ENCODE measurements at places on chromosomes 6 and 20. TPM values are rescaled to one million over a fixed set of nuclear protein-coding genes. Genes with fewer than 3 reads are reported as not detected.

Gene RNF8
- polyA plus RNA-seq, result 12.6 TPM

DNA sequence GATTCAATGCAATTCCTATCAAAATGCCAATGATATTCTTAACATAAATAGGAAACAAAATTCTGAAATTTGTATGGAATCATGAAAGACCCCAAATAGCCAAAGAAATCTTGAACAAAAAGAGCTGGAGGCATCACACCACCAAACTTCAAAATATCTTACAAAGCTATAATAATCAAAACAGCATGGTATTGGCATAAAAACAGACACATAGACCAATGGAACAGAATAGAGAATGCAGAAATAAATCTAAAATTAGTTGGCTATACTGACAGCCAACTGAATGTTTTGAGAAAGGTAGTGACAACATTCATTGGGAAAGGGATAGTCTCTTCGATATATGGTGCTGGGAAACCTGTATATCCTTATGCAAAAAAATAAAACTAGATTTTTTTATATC, 121.9 kb upstream of the ASCC3 start:
- no peak for DNase-seq
- H3K27me3 ChIP-seq, result no peaks in the 10 kb centered on the region
- no peaks in the 10 kb centered on the region for H3K36me3 ChIP-seq
- no peak overlapping the region for H3K27ac ChIP-seq
- no peaks in the 10 kb centered on the region for H3K4me1 ChIP-seq

Gene CPXM1
- not detected for polyA plus RNA-seq

- no peaks in the 10 kb centered on the region for H3K4me1 ChIP-seq
- H3K4me3 ChIP-seq, result no peak overlapping the region
- no peak for DNase-seq
- no peaks in the 10 kb centered on the region for H3K36me3 ChIP-seq
Observed at GRCh38 chr6:129153257-129153656, 270.3 kb downstream of the LAMA2 start.

DNA sequence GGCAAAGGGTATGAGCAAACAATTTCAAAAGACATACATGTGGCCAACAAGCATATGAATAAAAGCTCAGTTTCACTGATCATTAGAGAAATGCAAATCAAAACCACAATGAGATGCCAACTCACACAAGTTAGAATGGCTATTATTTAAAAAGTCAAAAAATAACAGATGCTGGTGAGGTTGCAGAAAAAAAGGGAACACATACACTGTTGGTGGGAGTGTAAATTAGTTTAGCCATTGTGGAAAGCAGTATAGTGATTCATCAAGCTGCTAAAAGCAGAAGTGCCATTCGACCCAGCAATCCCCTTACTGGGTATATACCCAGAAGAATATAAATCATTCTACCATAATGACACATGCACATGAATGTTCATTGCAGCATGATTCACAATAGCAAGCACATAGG, 6.7 kb upstream of the KHDC1L start:
- H3K4me3 ChIP-seq, result no peak overlapping the region
- H3K27me3 ChIP-seq, result no peaks in the 10 kb centered on the region
- H3K4me1 ChIP-seq, result no peaks in the 10 kb centered on the region

DNA sequence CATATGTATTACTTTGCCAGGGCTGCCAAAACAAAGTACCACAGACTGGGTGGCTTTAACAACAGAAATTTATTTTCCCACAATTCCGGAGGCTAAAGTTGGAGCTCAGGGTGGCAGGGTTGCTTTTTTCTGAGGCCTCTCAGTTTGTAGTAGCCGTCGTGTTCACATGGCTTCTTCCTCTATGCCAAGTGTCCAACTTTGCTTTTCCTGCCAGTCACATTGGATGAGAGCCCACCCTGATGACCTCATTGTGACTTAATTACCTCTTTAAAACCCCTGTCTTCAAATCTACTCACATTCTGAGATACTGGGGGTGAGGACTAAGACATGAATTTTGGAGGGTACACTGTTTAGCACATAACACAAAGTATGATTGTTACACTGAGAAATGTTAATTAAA, 9.9 kb upstream of the ECT2L start:
- H3K4me3 ChIP-seq, result no peak overlapping the region
- H3K27me3 ChIP-seq, result no peaks in the 10 kb centered on the region
- no peak overlapping the region for H3K27ac ChIP-seq
- DNase-seq, result no peak
- no peaks in the 10 kb centered on the region for H3K4me1 ChIP-seq

- peak overlapping the region; percentile 28 for H3K4me3 ChIP-seq
- H3K4me1 ChIP-seq, result peaks cover 5% of the 10 kb centered on the region
- H3K36me3 ChIP-seq, result no peaks in the 10 kb centered on the region
- peak; percentile 89 for DNase-seq
- H3K27me3 ChIP-seq, result no peaks in the 10 kb centered on the region
Observed at GRCh38 chr20:37384683-37385174, 38.8 kb downstream of the SRC start.

GRCh38 chr6:108598305-108598863, 37.7 kb downstream of the FOXO3 start:
- no peak overlapping the region for H3K27ac ChIP-seq
- no peak overlapping the region for H3K4me3 ChIP-seq
- DNase-seq, result no peak
- peaks cover 5% of the 10 kb centered on the region for H3K4me1 ChIP-seq
- H3K36me3 ChIP-seq, result no peaks in the 10 kb centered on the region
- no peaks in the 10 kb centered on the region for H3K27me3 ChIP-seq

DNA sequence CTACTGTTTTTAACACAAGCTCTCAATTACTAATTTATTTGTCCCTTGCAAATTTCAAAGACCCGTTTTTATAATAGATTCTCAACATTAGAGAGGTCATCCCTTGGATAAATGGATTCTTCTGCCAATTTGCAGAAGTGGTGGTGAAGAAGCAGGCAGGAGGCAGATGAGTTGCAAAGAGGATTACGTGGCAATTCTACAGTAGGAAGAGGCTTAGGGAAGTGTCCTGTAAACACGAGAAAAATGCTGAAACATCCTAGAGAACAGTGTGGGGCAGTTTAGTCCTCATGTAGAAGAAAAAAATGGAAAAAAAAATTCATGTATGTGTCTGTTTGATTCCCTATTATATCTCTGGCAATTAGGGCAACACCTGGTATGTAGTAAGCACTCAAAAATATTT, 87.6 kb downstream of the BMP2 start:
- no peak for DNase-seq
- H3K27ac ChIP-seq, result no peak overlapping the region
- H3K36me3 ChIP-seq, result no peaks in the 10 kb centered on the region
- no peaks in the 10 kb centered on the region for H3K4me1 ChIP-seq

Gene MMP24
- 0.08 TPM for polyA plus RNA-seq

GRCh38 chr6:26400626-26401025, 1.4 kb upstream of the BTN3A1 start:
- H3K4me3 ChIP-seq, result no peak overlapping the region
- H3K36me3 ChIP-seq, result peaks cover 11% of the 10 kb centered on the region
- H3K4me1 ChIP-seq, result peaks cover 27% of the 10 kb centered on the region
- H3K27ac ChIP-seq, result peak overlapping the region; percentile 96

DNA sequence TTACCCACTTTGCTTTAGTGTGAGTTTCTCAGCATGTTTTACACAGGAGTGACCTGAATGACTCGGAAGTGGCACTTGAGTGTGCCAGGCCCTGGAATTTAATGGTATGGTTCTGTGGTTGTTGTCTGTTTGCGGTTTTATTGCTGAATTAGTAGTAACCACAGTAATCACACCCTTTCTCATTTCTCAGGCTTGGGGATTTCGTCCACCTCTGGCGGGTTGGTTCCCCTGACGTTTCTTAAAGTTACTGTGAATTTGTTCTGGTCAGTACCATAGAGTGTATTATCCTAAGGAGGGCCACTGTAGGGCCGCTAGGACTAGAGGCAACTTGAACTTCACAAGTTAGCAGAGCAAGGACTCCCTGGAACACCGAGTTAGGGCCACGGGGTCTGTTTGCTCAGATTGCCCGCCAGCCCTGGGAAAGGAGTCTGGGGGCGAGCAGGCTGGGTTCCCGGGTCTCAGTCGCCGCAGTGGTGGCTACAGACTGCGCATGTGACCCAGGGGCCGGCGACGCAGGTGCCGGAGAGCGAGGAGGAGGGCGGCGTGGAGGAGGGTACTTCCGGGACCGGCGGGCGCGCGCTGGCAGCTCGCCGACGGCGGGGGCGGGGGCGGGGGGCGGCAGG, 546 bp upstream of the KLHL32 start:
- H3K27ac ChIP-seq, result peak overlapping the region; percentile 87
- peak; percentile 5 for DNase-seq
- no peaks in the 10 kb centered on the region for H3K36me3 ChIP-seq

DNA sequence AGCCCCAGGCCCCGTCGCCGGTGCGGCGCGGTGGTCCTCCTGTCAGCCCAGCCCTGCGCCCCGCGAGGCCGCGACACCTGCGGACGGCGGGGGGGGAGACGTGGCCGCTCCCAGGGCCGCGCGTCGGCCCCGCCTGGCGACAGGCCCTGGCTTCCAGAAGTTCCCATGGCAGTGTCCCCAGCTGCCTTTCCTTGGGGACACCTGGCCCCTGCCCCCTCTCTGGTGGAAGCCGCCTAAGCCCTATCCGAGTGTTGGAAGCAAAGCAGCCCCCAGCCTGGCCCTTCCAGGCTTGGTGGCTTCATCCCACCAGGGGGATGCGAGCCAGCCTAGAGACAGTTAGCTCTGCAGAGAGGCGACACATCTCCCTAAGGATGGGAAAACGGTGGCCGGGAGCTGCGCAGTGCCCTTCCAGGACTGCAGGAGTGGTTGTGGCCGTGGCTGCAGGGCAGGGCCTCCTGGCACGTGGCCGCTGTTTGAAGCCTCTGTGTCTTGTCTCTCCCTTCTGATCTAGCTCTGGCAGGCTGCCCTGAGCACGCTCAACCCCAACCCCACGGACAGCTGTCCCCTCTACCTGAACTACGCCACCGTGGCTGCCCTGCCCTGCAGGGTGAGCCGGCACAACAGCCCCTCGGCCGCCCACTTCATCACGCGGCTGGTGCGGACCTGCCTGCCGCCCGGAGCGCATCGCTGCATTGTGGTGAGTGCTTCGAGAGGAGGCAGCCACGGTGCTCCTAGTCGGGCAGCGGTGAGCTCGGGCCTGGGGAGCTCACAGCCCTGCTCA, 816 bp downstream of the NPEPL1 start:
- peaks cover 4% of the 10 kb centered on the region for H3K4me1 ChIP-seq
- peak; percentile 36 for DNase-seq
- peak overlapping the region; percentile 68 for H3K27ac ChIP-seq
- no peaks in the 10 kb centered on the region for H3K27me3 ChIP-seq

Gene CLDN20
- not detected for polyA plus RNA-seq

DNA sequence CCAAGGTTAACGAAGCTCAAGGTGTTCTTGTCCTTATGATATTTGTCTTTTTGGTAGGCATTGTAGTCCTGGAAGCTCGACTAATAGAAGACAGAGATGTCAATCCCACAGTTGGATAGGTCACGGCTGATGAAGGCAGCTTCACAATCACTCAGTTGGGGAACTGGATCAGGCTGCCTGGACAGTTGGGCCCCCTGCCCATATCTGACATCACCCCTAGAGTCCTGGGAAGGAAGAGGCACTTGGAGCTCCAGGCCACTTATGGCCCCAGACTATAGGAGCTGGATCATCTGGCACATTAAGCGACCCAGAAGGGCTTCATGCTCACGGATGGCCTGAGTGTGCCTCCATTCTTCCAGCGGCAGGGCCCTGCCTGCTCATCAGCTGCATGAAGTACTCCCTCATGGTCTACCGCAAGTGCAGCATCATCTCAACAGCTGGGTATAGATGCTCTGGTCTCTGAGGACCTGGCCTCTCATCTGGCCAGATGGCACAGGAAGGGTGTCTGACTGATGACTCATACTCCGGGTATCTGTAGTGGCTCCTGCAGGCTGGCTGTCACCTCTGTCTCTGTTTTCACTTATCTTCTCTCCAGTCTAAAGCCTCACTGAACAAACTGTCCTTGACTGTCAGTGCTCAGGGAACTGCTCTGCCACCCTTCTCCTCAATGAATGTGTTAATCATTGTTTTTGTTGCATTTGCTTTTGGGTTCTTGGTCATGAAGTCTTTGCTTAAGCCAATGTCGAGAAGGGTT, 29.2 kb upstream of the SSR1 start:
- no peaks in the 10 kb centered on the region for H3K4me1 ChIP-seq
- H3K27ac ChIP-seq, result no peak overlapping the region
- no peaks in the 10 kb centered on the region for H3K27me3 ChIP-seq
- H3K36me3 ChIP-seq, result no peaks in the 10 kb centered on the region
- DNase-seq, result no peak

DNA sequence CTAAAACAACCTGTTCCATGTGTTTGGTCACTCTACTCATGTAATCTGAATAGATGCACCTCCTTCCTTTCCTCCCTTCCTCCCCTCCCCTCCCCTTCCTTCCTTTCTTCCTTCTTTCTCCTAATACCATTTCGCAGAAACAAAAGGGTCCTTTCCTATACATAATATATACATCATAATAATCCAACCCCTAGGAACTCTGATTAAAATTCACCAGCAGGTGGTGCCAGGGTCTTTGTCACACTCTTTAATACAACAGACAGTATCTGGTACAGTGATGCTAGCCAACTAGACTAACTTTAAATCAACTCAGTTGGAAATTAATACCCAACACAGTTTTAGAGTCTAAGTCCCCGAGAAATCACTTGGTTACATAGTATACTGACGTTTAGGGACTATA, 181.2 kb upstream of the SHLD1 start:
- peak overlapping the region; percentile 58 for H3K27ac ChIP-seq
- no peak overlapping the region for H3K4me3 ChIP-seq
- no peaks in the 10 kb centered on the region for H3K27me3 ChIP-seq
- peaks cover 17% of the 10 kb centered on the region for H3K4me1 ChIP-seq
- H3K36me3 ChIP-seq, result peaks cover 20% of the 10 kb centered on the region

DNA sequence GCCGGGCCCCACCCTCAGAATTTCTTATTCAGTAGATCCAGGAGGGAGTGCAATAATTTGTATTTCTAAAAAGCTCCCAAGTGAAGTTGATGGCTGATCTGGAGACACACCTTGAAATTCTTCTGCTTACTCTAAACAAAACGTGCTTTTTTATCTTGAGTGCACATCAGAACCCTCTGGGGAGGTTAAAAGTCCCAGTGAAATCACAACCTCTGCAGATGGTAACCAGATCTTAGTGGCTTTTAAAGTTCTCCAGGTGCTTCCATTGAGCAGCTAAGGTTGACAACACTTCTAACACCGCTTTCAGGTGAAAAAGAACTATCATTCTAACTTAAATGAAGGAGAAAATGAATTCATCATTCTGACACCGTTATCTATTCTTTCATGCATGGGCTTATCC, 45.6 kb upstream of the ESR1 start:
- no peak for DNase-seq
- peaks cover 13% of the 10 kb centered on the region for H3K4me1 ChIP-seq
- H3K4me3 ChIP-seq, result no peak overlapping the region
- H3K36me3 ChIP-seq, result no peaks in the 10 kb centered on the region
- H3K27me3 ChIP-seq, result no peaks in the 10 kb centered on the region

Gene ARMC2
- 3.6 TPM for polyA plus RNA-seq

- no peak overlapping the region for H3K4me3 ChIP-seq
- H3K36me3 ChIP-seq, result no peaks in the 10 kb centered on the region
- H3K27ac ChIP-seq, result no peak overlapping the region
- H3K27me3 ChIP-seq, result no peaks in the 10 kb centered on the region
Observed at GRCh38 chr6:134446896-134447295, 129.0 kb upstream of the SGK1 start.

GRCh38 chr20:14801591-14802325, 464.3 kb upstream of the FLRT3 start:
- no peaks in the 10 kb centered on the region for H3K36me3 ChIP-seq
- no peaks in the 10 kb centered on the region for H3K4me1 ChIP-seq
- H3K4me3 ChIP-seq, result no peak overlapping the region
- H3K27ac ChIP-seq, result no peak overlapping the region
- DNase-seq, result no peak
- H3K27me3 ChIP-seq, result no peaks in the 10 kb centered on the region

Gene BTNL2
- not detected for polyA plus RNA-seq

Gene HTR1E
- polyA plus RNA-seq, result not detected
